ENCODE measurements at places on chromosomes 3 and 15. TPM values are rescaled to one million over a fixed set of nuclear protein-coding genes. Genes with fewer than 3 reads are reported as not detected.

GRCh38 chr3:171258316-171258715 lies 201.9 kb downstream of the TNIK start:
- DNase-seq, result peak; percentile 45

GRCh38 chr3:172101107-172101506 lies 61.7 kb downstream of the FNDC3B start:
- DNase-seq, result no peak

DNA sequence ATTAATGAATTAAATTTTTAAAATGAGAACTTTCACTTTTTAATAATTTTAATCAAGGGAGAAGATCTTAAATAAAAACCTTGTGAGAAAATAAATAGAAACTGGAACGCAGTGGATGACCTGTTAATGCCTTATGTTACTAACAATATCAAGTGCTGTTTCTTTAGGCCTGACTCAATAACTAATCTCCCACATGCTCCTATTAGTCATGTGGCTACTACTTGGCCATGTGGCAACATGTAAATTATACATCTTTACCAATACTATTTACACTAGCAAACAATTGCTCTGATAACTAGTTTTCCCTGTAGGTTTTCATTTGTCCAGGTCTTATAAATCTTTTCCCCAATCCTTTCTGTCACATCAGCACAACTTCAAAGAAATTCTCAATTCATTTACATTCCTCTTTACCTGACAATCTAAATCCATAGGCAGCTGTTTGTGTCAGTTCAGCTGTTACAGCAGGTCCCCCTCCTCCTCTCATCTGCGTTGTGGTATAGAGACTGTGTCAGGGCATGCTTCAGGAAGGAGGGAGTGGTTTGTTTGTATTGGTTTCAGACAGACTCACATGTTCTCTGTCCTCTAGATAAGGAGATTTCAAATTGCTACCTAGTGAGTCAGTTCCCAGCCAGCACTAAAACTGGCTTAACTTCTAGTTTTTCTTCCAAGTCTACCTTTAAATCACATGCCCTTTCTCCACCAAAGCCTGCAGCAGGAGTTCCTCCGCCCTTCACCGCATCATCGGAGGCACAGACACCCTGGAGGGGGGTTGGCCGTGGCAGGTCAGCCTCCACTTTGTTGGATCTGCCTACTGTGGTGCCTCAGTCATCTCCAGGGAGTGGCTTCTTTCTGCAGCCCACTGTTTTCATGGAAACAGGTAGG lies 11.3 kb upstream of the C3orf52 start:
- DNase-seq, result peak; percentile 95

GRCh38 chr3:45566196-45566595 lies 28.4 kb upstream of the LIMD1 start:
- DNase-seq, result no peak

DNA sequence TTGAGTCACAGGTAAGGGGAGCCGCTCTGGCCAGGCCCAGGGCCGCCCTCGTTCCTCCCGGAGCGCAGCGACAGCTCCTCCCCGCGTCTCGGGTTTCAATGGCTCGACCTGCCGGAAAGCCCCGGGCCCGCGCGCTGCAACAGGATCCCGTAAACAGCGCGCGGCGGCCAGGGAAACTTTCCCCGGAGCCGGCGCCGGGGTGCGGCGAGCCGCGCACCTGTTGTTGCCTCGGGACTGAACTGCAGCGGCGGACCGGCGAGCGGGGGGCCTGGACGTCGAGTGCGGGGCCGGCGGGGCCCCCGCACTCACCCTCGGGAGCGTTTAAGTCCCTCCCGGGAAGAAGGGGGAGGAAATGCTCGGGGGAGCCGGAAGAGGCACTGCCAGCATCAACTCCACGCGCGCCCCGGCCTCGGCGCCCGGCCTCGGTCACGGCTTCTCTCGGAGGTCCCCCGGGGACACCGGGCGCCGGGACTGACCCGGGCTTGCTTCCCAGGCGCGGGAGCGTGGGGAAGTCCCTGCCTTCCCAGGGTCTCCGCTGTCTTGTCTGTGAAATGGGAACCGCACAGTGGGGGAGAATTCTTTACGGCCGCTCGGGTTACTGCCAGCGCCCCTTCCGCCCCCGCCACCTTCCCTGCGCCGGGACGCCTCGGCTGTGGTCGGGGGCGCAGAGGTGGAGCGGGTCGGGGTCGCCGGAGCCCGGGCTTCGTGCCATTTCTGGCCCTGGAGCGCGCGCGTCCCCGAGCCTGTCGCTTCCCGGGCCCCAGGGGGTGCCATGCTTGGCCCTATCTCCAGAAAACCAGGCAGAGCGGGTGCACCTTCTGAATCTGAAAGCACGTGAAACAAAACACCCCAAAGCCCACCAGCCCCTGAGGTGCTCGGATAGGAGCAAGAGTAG lies 7.5 kb upstream of the PGPEP1L start:
- DNase-seq, result peak; percentile 24

DNA sequence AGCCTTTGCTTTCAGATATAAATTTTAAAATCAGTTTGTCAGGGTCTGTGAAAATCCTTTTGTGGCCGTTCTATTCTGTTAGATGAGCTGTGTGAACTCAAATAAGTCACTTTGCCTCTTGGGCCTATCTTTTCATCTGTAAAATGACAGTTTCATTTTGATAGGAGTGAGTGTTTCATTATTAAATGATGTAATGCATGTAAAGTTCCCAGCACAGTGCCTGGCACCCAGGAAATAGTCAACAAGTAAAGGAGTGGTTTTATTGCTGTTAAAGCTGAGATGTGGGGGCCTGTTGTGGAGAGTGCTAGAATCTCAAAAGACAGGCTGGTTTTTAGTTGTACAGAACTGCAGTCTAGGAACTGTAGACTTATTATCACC lies 394.5 kb upstream of the CFAP20DC start:
- no peak for DNase-seq

DNA sequence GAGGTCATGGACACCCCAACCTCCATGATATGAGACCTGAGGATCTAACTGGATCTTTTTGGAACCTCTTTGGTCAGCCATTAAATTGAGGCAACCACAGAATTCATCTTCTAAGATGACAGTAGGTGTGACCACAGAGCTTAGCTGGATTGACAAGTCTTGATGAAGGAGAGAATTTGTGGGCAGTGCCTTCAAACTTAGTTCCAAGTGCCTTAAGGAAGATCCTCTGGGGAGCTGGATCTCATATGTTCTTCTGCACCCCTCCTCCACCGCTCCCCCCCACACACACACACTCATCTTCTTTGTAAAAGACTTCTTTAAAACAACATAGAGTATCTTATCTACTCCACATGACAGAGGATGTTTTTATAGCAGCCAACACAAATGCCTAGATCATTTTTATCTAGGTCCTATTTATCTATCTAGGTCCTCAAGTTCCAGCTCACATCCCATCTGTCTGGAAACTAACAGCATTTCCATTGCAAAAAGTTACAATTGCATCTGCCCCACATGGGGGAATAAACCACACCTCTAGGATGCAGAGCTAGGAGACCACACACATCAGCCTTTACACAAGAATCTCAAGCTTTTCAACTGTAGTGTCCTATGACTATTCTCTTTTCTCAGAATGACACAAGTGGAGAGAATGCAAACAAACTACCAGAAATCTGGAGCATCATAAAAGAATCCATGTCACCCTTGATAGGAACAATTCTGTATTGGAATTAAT lies 37.4 kb downstream of the WWTR1 start:
- DNase-seq, result peak; percentile 83

DNA sequence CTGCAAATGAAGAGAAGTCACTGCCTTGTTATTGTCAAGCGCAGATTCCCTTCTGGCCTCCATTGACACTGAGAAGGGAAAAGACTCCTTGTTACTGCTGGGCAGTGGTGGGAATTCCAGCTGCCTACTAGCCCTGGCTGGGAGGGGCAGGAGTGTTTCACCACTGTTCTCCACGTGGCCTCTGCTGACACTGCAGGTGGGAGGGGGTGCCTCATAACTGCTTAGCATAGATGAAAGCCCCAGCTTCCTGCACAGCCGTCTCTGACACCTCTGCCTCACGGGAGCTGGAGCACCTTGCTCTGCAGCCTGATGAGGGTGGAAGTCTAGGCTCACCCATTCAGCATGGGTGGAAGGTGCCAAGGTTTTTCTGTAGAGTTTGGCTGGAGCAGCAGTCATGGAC lies 52.1 kb downstream of the TM2D3 start:
- DNase-seq, result no peak

DNA sequence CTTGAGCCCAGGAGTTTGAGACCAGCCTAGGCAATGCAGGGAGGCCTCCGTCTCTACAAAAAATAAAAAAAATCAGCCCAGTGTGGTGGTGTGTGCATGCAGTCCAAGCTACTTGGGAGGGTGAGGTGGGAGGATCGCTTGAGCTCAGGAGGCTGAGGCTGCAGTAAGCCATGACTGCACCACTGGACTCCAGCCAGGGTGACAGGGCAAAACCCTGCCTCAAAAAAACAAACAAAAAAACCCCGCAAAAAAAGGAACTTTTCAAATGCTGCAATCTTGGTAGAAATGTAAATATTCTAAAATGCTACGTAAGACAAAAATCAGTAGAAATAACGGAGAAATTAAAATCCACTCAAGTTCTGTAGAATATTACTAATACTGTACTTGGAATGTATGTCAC lies 108.1 kb upstream of the MELTF start:
- DNase-seq, result no peak

- DNase-seq, result no peak
Measured at GRCh38 chr3:169969174-169970095, 2.8 kb downstream of the SEC62 start.

DNA sequence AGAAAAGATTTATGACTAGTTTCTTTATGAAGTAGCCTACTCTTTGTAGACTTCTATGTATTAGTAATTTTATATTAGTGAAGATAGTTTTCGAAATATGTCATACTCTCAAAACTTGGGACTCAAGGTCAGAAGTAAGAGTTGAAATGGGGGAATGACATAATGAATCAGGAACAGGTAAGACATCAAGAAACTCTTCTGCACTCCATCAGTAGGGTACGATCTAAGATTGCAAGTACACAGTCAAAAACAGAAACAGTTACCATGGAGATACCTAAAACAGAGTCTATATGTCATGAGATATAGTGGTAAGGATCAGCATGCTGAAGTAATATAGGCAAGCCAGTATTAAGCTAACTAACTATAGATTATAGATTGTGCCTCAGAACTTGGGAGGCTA lies 187.0 kb upstream of the MLF1 start:
- DNase-seq, result no peak

GRCh38 chr3:190339130-190339529 lies 16.9 kb upstream of the CLDN1 start:
- peak; percentile 37 for DNase-seq

GRCh38 chr15:67433495-67434099 lies 87.3 kb upstream of the C15orf61 start:
- DNase-seq, result peak; percentile 70

DNA sequence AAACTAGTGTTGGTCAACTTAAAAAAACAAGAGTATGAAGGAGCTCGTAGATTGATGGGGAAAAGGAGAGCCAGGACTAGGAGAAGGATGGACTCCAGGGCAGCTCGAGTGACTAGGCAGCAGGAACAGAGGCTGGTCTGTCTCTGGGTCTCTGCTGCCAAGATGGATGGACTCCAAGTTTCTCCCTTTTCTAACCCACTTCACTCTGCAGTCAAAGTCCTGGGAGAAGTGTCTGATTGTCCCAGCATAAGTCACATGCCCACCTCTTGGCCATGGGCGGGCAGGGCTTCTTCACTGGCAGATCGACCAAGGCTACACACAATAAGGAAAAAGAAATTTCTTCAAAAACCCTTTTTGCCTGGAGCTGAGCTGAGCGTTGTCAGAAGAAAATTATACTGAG lies 9.2 kb upstream of the EPB42 start:
- no peak for DNase-seq

DNA sequence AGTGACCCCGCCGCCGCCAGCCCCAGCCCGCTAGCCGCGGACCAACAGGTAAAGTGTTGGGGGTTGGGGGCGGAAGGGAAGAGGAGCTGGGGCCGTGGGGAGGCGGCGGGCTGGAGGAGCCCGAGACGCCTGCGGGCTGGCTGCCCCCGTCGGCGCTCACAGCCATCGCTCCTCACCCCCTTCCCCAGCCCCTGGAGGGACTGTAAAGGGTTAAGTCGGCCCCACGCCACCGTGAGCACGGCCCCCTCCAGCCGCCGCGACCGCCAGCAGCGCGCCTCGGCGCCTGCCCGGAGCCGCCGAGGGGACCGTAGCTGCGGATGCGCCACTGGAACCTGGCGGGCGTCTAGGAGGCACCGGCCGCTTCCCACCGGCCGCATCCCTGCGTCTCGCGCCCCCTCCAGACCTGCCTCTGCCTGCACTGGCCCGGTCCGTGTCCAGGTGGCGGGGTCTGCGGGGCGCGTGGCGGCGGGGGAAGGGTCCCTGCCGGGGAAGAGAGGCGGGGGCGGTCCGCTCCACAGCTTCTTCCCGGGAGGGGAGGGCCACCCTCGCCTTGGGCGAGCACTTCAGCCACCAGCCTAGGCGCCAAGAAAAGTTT lies 522 bp downstream of the MED12L start:
- no peak for DNase-seq

- DNase-seq, result peak; percentile 13
Measured at GRCh38 chr3:46422617-46423016, 15.6 kb downstream of the CCRL2 start.

DNA sequence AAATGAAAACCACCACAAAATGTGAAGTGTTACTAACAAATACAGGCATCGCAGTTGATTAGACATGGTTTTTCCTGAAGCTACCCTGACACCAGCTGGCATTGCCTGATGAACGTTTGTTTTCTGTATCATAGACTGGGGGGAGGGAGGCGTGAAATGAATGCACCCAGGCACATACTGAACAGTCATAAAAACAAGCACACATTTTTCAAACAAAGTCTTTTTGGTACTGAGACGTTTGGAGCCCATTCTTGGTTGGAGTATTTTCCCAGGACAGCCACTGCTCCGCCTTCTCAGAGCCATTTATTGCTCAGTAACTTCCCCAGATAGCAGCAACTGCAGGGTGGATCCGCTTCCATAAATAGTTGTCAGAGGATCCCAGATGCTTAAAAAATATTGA lies 52.4 kb downstream of the KLF13 start:
- DNase-seq, result no peak

DNA sequence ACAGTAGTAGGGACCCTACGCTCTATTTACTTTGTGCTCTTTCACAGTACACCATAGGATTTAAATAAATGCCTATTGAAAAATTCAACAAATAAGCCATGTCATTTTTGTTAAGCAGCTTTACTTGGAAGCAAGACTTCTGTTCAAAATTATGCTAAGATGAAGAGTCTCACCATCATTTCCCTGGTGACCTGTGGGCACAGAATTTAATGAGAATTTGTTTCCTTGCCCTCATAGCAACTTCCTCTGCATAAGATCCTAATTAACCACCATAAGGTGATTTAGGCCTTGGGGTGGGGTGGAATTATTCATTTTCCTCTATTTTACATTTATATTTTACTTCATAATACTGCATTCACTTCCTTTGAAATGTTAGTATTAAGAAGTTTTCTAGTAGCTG lies 70.5 kb downstream of the CHL1 start:
- no peak for DNase-seq

The ALDH1A3 gene
- total RNA-seq, result 197 TPM

The ASB14 gene
- not detected for total RNA-seq

The NLGN1 gene
- 6.1 TPM for total RNA-seq

The SPINT1 gene
- not detected for total RNA-seq

The EOGT gene
- total RNA-seq, result 41.6 TPM

The XCR1 gene
- not detected for total RNA-seq

The GOLGA8S gene
- under 0.01 TPM for total RNA-seq

The ZNF385D gene
- 11.5 TPM for total RNA-seq

The CYP19A1 gene
- 3.1 TPM for total RNA-seq

The KY gene
- total RNA-seq, result 1.6 TPM

The USP8 gene
- 58.1 TPM for total RNA-seq

The FANCD2OS gene
- total RNA-seq, result not detected

The ATP8B4 gene
- 0.99 TPM for total RNA-seq

The C3orf85 gene
- total RNA-seq, result not detected

The CD80 gene
- not detected for total RNA-seq

The FES gene
- total RNA-seq, result 19.0 TPM

The ALG1L2 gene
- total RNA-seq, result not detected

Measured in fibroblast of the aortic adventitia (primary cell).